ENCODE measurements at places on chromosomes 7 and 10.

- no peak for DNase-seq
These were observed 51.3 kb upstream of the VOPP1 start for GRCh38 chr7:55623617-55624016.

GRCh38 chr7:134262322-134262721, 54.4 kb downstream of the SLC35B4 start:
- DNase-seq, result no peak

DNA sequence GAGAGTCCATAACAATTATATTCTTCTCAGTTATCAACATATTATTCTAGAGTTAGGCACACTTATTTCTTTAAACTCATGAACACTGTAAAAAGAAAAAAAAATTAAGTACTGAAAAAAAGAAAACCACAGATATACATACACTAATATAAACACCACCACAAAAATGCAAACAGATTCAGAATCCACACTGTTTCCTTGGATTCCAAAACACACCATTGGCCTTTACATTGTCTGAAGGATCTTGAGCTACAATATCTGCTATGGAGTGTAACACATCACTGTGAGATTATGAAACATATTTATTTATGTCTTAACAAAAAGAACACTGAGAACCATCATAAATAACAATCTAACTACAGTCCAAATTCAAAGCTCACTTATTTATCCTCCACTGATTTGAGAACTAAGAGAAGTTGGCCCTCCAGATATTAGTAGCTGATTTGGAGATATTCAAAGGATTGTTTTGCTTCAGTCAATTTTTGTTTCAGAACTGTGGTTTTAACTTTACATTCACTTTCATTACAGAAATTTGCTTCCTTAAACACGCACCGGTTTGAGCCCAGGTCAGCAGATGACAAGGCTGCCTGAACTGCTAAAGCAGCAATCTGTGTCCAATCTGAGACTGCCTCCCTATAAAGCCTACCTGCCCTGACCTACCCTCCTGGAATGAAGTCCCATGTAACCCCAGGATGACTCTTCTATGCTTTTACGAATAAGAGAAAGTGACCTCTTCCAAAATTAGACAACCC, 47.0 kb upstream of the CDK1 start:
- DNase-seq, result no peak

DNA sequence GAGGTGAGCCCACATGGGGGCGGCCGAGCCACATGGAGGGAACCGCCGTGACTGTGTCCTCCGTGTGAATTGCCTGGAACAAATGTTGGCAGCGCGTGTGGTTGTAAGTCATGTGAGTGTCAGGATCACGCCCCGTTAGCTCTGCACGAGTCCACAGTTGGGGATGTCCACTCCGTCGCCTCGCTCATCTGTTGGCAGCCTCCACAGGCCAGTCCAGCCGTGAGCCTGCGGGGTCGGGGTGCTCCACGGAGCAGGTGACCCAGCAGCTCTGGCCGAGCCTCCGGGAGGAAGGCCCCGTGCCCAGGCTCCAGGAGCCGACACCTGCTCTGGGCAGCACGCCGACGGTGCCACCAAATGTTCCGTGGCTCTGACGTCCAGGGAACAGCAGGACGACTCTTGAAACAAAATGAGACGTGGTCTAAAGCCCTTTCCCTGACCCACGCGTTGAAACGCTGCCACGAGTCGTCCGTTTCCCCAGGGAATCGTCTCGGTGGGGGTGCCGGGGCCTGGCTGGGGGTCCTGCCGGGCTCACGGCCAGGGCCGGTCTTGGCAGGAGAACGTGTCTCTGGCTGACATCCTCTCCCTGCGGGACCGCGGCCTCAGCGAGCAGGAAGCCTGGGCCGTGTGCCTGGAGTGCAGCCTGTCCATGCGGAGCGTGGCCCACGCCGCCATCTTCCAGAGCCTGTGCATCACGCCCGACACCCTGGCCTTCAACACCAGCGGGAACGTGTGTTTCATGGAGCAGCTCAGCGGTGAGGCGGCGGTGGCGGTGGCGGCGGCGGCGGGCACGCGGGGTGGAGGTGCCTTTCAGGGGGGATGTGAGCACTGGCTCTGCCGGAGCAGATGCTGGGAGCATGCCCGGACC, 7.0 kb downstream of the KNDC1 start:
- no peak for DNase-seq

- DNase-seq, result no peak
These were observed 17.0 kb downstream of the CLIP2 start for GRCh38 chr7:74306004-74306729.

DNA sequence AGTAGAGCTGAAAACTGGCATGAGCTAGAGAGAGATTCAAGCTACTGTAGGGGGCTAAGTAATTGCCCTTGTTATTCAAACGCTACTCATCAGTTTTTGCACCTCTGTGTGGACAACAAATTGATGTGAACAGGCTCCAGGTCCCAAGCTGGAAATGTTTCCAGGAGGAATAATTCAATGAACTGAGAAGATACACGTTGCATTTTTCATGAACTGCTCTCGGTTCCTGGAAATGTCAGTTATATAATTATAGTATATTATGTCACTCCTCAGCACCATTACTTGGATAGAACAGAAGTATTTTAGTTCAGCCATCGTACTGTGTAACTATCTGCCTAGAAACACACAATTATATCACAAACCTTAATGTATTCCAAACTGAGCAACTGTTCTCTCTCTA, 65.9 kb upstream of the A1CF start:
- no peak for DNase-seq

- no peak for DNase-seq
These were observed 79.3 kb upstream of the AGBL3 start for GRCh38 chr7:134907000-134907399.

- no peak for DNase-seq
These were observed 14.4 kb upstream of the SAMD9 start for GRCh38 chr7:93132216-93132615.

- DNase-seq, result peak; percentile 44
These were observed 50.4 kb upstream of the NFE2L3 start for GRCh38 chr7:26101361-26102151.

DNA sequence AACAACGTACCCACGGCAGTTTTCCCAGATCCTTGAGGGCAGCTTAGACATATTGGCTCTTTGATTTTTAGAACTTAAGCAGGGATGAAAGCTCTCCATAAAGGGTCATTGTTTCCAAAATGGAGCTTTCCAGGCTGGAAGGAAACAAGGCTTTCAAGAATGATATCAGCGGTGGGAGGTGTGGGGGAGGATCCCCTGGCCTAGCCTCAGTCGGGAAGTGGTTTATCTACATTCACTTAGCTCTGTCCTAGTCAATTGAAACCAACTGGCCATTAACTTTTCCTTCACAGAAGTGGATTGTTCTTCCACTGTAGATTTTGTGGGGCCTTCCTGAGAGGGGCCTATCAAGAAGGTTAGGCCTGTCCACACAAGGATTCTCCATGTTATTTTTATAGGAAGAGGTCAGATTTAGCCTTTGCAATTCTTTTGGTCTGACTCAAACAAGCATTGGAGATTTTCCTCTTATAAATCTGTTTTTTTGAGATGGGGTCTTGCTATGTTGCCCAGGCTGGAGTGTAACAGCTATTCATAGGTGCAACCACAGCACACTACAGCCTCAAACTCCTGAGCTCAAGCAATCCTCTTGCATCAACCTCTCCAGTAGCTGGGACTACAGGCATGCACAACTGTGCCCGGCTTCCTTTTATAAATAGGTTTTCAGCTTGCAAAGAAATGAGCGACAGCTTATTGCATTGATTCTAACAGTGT, 343.5 kb downstream of the LRMDA start:
- DNase-seq, result no peak

Measured in mesendoderm (in vitro differentiated cells).